ENCODE measurements at places on chromosomes 1 and 21.

GRCh38 chr1:52424231-52424636, 19.8 kb downstream of the PRPF38A start:
- peak overlapping the region; percentile 28 for H3K4me3 ChIP-seq
- peaks cover 37% of the 10 kb centered on the region for H3K36me3 ChIP-seq
- no peak for DNase-seq
- no peaks in the 10 kb centered on the region for H3K27me3 ChIP-seq
- H3K4me1 ChIP-seq: peaks cover 35% of the 10 kb centered on the region

DNA sequence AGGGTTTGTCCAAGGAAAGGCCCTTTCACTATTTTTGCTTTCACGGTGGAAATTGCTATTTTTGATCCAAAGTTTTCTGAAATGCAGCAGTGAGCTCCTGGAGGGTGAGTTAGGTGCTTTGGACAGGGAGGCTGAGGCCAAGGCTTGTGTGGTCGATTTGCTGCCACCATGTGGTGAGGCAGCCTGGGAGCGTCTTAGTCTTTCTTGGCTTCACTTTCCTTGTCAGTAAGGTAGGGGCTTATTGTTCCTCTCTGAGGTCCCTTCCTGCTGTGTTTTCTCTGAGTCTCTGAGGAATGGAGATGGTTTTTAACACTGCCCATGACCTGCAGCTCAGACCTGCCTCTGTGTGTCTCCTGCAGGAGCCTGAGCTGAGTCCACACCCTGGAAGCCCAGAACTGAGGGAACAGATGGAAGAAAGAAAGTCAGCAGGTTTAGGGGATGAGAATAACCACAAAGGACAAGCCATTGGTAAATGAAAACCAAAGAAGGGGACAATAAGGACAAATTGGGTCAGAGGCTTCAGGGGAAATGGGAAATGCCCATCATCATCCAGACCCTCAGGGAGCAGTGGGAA, 20.1 kb upstream of the S100A10 start:
- H3K27ac ChIP-seq: no peak overlapping the region
- DNase-seq: no peak
- H3K4me1 ChIP-seq: peaks cover 4% of the 10 kb centered on the region
- H3K4me3 ChIP-seq: no peak overlapping the region
- peaks cover 28% of the 10 kb centered on the region for H3K27me3 ChIP-seq
- no peaks in the 10 kb centered on the region for H3K36me3 ChIP-seq

- no peaks in the 10 kb centered on the region for H3K4me1 ChIP-seq
- DNase-seq: no peak
- H3K27ac ChIP-seq: no peak overlapping the region
Observed at GRCh38 chr1:4062992-4063391, 162.9 kb upstream of the C1orf174 start.

- H3K27ac ChIP-seq: no peak overlapping the region
- H3K4me1 ChIP-seq: no peaks in the 10 kb centered on the region
- no peaks in the 10 kb centered on the region for H3K36me3 ChIP-seq
- peaks cover 3% of the 10 kb centered on the region for H3K27me3 ChIP-seq
- no peak for DNase-seq
- no peak overlapping the region for H3K4me3 ChIP-seq
Observed at GRCh38 chr21:28332796-28333195, 659.9 kb downstream of the LTN1 start.

DNA sequence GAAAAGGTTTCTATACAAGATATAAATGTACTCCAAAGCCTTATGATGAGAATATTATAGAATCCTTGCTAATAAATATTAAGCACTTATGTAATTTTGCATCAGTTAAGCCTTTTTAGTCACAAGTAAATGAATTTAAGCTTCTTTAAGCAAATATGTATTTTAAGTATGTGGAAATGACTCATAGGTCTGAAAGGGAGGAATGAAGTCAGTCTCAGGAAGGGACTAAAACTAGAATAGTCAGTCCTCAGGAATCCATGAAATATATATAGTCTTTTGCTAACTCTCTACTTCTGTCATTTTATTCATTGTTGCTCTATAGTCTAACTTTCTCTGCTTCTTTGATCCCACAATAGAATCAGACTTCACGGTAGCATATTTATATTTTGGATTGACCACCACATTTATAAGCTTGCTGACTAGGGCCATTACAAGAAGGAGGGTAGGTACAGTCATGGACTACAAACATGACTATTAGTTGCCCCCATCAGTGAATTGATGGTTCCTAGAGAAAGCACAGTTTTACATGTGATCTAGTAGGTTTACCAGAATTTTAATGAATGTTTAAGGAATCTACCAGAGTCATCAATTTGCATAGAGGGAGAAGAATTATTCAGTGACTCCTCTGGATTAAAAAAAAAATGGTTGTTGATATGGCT, 20.2 kb upstream of the RABGGTB start:
- no peak overlapping the region for H3K4me3 ChIP-seq
- H3K27ac ChIP-seq: no peak overlapping the region
- H3K36me3 ChIP-seq: no peaks in the 10 kb centered on the region
- no peaks in the 10 kb centered on the region for H3K4me1 ChIP-seq
- H3K27me3 ChIP-seq: no peaks in the 10 kb centered on the region

DNA sequence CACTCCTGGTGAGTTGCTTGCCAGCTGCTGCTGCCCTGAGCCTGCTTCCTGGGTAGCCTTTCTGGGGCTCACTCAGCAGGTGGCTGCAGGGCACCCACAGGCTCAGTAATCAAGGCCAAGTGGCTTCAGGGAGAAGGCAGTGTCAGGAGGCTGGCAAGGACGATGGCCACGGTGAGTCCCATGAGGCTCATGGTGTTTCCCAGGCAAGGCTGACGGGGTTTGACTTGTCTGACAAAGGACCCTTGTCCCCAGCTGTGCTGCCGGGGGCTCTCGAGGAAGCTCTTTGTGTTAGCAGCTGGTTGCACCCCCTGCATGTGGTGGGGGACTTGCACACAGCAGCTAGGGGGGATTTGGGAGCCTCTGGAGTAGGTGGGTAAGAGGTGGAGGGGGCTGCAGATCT, 190.5 kb upstream of the C1orf174 start:
- H3K4me3 ChIP-seq: no peak overlapping the region
- no peak for DNase-seq
- H3K27ac ChIP-seq: no peak overlapping the region
- no peaks in the 10 kb centered on the region for H3K36me3 ChIP-seq

- no peak overlapping the region for H3K27ac ChIP-seq
- DNase-seq: no peak
- H3K4me3 ChIP-seq: no peak overlapping the region
- H3K27me3 ChIP-seq: peaks cover 30% of the 10 kb centered on the region
Observed at GRCh38 chr1:209207126-209207700, 376.3 kb upstream of the CAMK1G start.

GRCh38 chr1:220151454-220151853, 57.5 kb downstream of the IARS2 start:
- no peak overlapping the region for H3K27ac ChIP-seq
- H3K4me3 ChIP-seq: no peak overlapping the region
- H3K4me1 ChIP-seq: peaks cover 1% of the 10 kb centered on the region
- no peaks in the 10 kb centered on the region for H3K27me3 ChIP-seq

GRCh38 chr1:64363111-64363510, 106.8 kb upstream of the CACHD1 start:
- no peak for DNase-seq
- H3K27ac ChIP-seq: no peak overlapping the region
- peaks cover 7% of the 10 kb centered on the region for H3K27me3 ChIP-seq
- no peak overlapping the region for H3K4me3 ChIP-seq
- H3K36me3 ChIP-seq: no peaks in the 10 kb centered on the region
- no peaks in the 10 kb centered on the region for H3K4me1 ChIP-seq

- H3K36me3 ChIP-seq: peaks cover 7% of the 10 kb centered on the region
- H3K27ac ChIP-seq: peak overlapping the region; percentile 3
- H3K4me3 ChIP-seq: no peak overlapping the region
- H3K27me3 ChIP-seq: no peaks in the 10 kb centered on the region
- H3K4me1 ChIP-seq: peaks cover 26% of the 10 kb centered on the region
Observed at GRCh38 chr1:19426294-19427086, 58.8 kb downstream of the CAPZB start.

GRCh38 chr1:16491056-16491675, 22.9 kb downstream of the RNU1-1 start:
- peaks cover 4% of the 10 kb centered on the region for H3K4me1 ChIP-seq
- no peak overlapping the region for H3K27ac ChIP-seq
- no peaks in the 10 kb centered on the region for H3K36me3 ChIP-seq
- H3K4me3 ChIP-seq: no peak overlapping the region
- H3K27me3 ChIP-seq: no peaks in the 10 kb centered on the region

GRCh38 chr1:64922336-64922735, 44.0 kb downstream of the JAK1 start:
- no peaks in the 10 kb centered on the region for H3K27me3 ChIP-seq
- peak overlapping the region; percentile 7 for H3K4me3 ChIP-seq
- DNase-seq: no peak
- peaks cover 53% of the 10 kb centered on the region for H3K4me1 ChIP-seq
- peaks cover 17% of the 10 kb centered on the region for H3K36me3 ChIP-seq

DNA sequence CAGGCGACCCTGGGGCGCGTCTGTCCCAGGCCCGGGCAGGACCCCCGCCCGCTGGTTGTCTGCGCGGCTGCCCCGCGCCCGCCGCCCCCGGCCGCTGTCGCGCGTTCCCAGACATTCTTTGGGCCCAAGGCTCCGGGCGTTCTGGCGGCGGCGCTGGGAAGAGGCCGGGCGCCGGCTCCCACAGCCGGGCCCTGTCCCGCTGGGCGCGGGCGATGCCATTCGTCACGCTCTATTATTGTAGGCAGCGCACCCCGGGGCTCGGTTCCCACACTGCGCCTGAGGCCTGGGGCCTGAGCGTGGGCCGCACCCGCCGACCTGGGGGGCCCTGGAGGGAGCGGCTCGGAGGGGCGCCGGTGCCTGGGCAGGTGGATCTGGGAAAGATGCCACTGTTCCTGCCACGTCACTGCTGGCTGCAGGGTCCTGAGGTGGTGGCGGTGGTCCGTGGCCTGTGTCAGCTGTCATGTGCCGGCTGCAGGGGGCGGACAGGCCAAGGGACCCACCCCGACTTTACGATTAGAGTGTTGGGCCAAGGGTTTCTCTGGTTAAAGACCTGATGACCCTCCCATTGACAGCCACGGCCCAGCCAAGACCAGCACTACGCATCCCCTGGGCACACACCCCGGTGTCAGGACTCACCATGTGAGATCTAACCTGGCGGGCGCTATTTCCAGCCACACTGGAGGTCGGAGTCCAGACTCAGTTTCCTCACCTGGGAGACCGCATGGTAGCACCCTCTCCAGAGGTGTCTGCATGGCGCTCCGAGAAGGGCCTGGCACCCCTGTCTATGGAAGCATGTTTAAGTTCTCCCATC, 55.1 kb upstream of the ADARB1 start:
- no peak overlapping the region for H3K27ac ChIP-seq
- peak; percentile 30 for DNase-seq

DNA sequence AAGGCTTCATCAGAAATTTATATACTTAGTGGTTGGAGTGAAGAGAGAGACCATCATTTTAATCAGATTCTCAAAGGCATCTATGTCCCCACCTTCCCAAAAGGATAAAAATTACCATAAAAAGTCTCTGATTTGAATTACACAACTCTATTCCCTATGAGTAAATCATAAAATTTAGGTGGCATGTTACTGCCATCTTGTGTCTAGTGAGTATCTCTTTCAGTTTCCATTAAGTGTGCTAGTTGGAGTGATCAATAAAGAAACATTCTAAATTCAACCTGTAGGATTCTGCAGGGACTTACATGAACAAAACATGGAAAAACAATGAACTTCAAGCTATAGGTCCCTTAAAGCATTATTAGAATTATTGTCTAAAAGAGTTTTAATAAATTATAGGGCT, 655.4 kb downstream of the LTN1 start:
- no peaks in the 10 kb centered on the region for H3K4me1 ChIP-seq
- H3K27ac ChIP-seq: no peak overlapping the region
- peaks cover 6% of the 10 kb centered on the region for H3K27me3 ChIP-seq
- H3K36me3 ChIP-seq: no peaks in the 10 kb centered on the region

DNA sequence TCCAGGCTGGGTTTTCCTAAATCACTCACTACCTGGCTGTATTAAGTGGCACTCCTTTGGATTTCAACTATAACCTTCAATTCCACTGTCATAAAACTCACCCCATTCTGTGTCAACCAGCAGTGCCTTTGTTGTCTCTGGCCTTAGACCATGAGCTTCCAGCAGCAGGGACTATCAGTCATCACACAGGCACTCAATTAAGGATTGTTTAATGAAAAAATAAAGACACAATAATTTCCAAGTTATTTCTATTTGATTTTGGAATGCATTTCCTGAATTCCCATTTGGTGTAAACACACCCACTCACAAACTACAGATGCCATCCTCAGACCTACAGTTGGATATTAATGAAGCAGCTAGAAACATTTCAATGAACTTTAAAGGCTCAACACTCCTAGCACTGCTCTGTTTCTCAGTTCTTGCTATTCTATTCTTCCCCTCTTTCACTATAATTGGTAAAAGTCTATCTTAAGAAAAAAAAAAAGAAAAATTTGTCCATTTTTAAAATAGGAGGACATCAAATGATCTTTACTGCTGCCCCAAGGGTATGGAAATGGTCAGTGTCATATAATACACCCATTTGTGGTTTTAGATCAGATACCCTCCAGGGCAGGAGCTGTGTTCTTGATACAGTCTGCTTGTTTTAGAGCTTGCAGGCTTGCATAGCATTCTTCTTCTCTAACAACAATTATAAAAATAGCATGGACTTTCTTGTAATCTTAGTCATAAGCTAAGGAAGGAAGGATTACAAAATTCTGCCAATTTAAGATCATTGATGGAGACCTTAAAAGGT, 156.4 kb downstream of the PTGER3 start:
- no peak overlapping the region for H3K4me3 ChIP-seq
- no peak overlapping the region for H3K27ac ChIP-seq
- H3K36me3 ChIP-seq: no peaks in the 10 kb centered on the region
- DNase-seq: no peak
- peaks cover 8% of the 10 kb centered on the region for H3K27me3 ChIP-seq
- peaks cover 7% of the 10 kb centered on the region for H3K4me1 ChIP-seq
